ENCODE measurements at places on chromosomes 12 and 14.

GRCh38 chr14:35344107-35344807, 52.1 kb downstream of the PSMA6 start:
- no peaks in the 10 kb centered on the region for H3K27me3 ChIP-seq
- H3K4me3 ChIP-seq, result no peak overlapping the region
- DNase-seq, result no peak
- H3K27ac ChIP-seq, result peak overlapping the region; percentile 38
- H3K36me3 ChIP-seq, result no peaks in the 10 kb centered on the region

DNA sequence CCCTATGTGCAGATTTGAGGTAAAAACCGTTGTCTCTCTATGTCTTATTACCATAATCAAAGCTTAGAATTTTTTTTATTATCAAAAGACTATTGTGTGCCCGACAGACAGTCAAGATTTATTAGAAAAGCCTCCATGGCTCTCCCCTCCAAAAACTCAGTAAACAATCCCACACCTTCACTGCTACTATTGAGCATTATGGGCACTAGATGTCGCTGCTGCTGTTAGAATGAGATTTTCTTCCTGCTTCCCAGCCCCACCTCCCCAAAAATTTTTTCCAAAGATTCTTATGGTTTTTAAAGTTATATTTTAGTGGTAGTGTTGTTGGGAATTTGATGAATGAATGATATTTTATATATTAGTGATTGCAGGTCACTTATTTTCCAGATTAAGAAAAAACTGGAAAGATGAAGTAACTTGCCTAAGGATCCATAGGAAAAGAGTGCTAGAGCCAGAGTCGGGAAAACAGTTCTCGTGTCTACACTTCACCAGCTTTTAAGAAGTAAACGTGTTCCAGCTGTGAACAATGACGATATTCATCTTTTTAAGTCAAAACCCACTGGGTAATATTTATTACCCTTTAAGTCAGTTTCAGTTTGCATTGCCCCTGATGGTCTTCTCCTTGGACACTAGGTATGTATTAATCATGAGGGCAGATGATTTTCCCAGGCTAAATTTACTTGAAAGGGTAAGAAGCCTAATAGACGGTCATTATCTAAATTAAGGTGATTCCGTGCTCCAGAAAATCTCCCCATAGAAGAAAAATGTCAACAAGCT, 12.2 kb upstream of the FOXG1 start:
- no peak overlapping the region for H3K27ac ChIP-seq
- H3K4me3 ChIP-seq, result no peak overlapping the region
- H3K27me3 ChIP-seq, result peaks cover 44% of the 10 kb centered on the region

DNA sequence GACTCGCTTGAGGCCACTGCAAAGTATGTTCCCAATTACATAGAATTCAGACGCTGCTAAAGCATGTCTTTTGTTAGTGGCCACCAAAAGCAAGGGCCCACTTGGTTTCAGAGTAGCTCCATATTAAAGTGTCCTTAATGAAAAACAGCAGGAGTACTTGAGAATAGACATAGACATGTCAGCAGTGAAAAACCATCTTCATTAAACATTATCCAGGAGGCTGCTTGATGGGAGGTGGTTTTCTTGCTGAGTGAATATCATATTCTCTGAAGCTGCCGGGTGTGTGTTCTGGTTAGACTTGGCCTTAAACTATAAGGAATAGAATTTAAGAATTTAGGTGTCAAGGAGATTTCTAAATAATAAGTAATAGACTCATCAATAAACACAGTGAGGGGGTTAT, 79.5 kb upstream of the CCDC198 start:
- H3K27me3 ChIP-seq, result no peaks in the 10 kb centered on the region
- no peak for DNase-seq
- H3K27ac ChIP-seq, result no peak overlapping the region
- H3K36me3 ChIP-seq, result no peaks in the 10 kb centered on the region

DNA sequence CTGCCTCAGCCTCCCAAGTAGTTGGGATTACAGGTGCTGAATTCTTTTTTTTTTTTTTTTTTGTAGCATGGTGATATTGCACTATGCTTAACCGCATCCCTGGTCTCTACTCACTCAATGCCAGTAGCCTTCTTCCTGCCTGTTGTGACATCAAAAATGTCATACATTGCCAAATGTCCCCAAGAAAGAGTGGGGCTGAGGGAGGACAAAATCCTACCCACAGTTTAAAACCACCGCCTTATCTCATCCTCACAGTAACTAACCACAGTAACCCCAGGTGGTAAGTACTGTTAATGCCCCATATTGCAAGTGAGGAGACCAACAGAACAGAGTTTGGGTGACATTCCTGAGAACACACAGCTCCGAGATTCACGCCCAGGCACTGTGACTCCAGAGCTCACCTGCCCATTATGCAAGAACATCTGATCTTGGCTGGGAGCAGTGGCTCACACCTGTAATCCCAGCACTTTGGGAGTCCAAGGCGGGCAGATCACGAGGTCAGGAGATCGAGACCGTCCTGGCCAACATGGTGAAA, 19.6 kb downstream of the MORN3 start:
- no peaks in the 10 kb centered on the region for H3K36me3 ChIP-seq
- no peaks in the 10 kb centered on the region for H3K27me3 ChIP-seq
- H3K4me3 ChIP-seq, result no peak overlapping the region
- H3K27ac ChIP-seq, result no peak overlapping the region
- no peak for DNase-seq

- H3K27ac ChIP-seq, result no peak overlapping the region
- H3K36me3 ChIP-seq, result no peaks in the 10 kb centered on the region
- no peaks in the 10 kb centered on the region for H3K4me1 ChIP-seq
- no peaks in the 10 kb centered on the region for H3K27me3 ChIP-seq
- DNase-seq, result no peak
Observed at GRCh38 chr12:107134558-107134957, 41.2 kb upstream of the CRY1 start.

DNA sequence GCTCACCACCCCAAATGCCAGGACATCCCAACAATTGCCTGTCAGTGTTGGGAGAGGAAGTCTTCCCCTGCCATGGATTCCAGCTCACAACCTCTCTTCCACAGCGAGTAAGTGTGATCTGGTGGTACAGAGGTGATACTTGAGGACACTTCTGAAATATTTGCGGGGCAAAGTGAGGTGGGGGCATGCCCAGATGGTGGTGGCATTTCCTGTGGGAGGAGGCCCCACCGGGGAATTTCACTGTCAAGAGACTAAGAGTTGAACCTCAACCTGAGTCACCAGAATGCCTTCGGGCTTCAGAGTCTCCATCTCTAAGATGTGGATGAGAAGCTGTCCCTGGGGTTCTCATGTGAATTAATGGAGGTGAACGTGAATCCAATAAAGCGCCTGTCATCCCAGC, 122.3 kb upstream of the RFLNA start:
- no peak overlapping the region for H3K4me3 ChIP-seq
- no peaks in the 10 kb centered on the region for H3K36me3 ChIP-seq
- H3K4me1 ChIP-seq, result no peaks in the 10 kb centered on the region
- DNase-seq, result no peak
- H3K27me3 ChIP-seq, result no peaks in the 10 kb centered on the region

GRCh38 chr14:35122696-35123387, 490 bp downstream of the PRORP start:
- no peak for DNase-seq
- peak overlapping the region; percentile 82 for H3K4me3 ChIP-seq
- peak overlapping the region; percentile 96 for H3K27ac ChIP-seq
- peaks cover 13% of the 10 kb centered on the region for H3K36me3 ChIP-seq
- H3K27me3 ChIP-seq, result no peaks in the 10 kb centered on the region
- H3K4me1 ChIP-seq, result peaks cover 9% of the 10 kb centered on the region

DNA sequence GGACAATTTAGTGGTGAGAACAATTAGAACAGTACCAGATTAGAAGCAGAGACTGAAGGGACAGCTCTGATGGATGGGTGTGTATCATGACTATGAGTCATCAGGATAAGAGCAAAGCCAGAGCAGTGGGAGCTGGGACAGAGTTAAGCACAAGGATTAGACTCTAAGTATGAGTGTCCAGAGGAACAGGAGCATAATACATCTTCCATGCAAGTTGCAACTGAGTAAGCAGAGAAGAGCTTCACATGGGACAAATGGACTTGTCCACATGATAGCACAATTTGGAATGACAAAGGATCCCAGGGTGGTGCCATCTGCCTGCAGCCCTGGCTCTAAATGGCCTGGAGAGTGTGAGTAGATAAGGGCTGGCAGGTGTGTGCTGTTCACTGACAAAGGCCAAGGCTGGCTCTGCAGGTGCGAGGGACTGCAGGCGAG, 226.4 kb upstream of the CAND1 start:
- no peaks in the 10 kb centered on the region for H3K4me1 ChIP-seq
- no peak overlapping the region for H3K27ac ChIP-seq
- no peak overlapping the region for H3K4me3 ChIP-seq
- no peak for DNase-seq
- H3K36me3 ChIP-seq, result no peaks in the 10 kb centered on the region

- no peak overlapping the region for H3K4me3 ChIP-seq
- H3K27me3 ChIP-seq, result no peaks in the 10 kb centered on the region
- H3K4me1 ChIP-seq, result no peaks in the 10 kb centered on the region
Observed at GRCh38 chr12:7512553-7512952, 9.0 kb upstream of the CD163 start.

DNA sequence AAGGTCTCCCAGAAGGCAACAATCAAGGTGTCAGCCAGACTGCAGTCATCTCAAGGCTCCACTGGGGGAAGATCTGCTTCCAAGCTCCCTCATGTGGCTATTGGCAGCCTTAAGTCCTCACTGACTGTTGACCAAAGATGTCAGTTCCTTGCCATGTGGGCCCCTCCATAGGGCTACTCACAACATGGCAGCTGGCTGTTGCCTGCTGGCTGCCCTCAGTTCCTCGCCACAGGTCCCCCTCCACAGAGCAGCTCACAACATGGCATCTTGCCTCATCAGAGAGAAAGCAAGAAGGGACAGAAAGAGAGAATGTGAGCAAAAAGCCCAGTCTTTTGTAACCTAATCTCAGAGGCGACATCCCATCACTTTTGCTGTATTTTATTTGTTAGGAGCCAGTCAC, 34.4 kb upstream of the EGLN3 start:
- H3K27ac ChIP-seq, result no peak overlapping the region
- H3K4me1 ChIP-seq, result no peaks in the 10 kb centered on the region
- DNase-seq, result no peak
- H3K4me3 ChIP-seq, result no peak overlapping the region

DNA sequence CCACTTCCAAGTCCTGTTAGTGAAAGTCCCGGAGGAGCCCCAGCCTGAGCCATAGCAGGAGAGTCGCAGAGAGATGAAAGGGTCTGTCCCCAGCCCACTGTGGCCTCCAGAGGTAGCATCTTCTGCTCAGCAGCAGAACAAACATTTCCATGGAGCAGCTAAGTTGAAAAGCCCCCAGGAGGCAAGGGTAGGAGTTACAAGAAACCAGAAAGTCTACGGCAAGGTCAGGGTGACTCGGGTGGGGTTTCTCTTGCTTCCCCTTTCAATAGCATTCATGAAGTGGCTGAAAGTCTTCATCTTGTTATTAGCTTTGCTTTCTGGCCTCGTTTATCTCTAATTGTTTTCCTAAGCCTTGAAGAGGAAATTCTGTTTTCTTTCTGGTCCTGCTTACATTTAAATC, 151.2 kb upstream of the DIO3 start:
- no peak overlapping the region for H3K4me3 ChIP-seq
- H3K27me3 ChIP-seq, result no peaks in the 10 kb centered on the region
- H3K4me1 ChIP-seq, result peaks cover 13% of the 10 kb centered on the region
- no peak for DNase-seq
- no peaks in the 10 kb centered on the region for H3K36me3 ChIP-seq

- no peak overlapping the region for H3K4me3 ChIP-seq
- DNase-seq, result no peak
- peaks cover 70% of the 10 kb centered on the region for H3K4me1 ChIP-seq
- no peaks in the 10 kb centered on the region for H3K27me3 ChIP-seq
- peak overlapping the region; percentile 15 for H3K27ac ChIP-seq
Observed at GRCh38 chr12:124539084-124540041, 28.0 kb downstream of the NCOR2 start.

GRCh38 chr14:20412411-20412810, 890 bp downstream of the TEP1 start:
- H3K27me3 ChIP-seq, result no peaks in the 10 kb centered on the region
- H3K4me1 ChIP-seq, result peaks cover 10% of the 10 kb centered on the region
- H3K36me3 ChIP-seq, result peaks cover 13% of the 10 kb centered on the region
- H3K27ac ChIP-seq, result peak overlapping the region; percentile 99
- no peak for DNase-seq

GRCh38 chr12:15118955-15119354, 102.3 kb downstream of the RERG start:
- no peak overlapping the region for H3K4me3 ChIP-seq
- no peaks in the 10 kb centered on the region for H3K27me3 ChIP-seq
- DNase-seq, result no peak
- H3K27ac ChIP-seq, result no peak overlapping the region
- H3K36me3 ChIP-seq, result no peaks in the 10 kb centered on the region

DNA sequence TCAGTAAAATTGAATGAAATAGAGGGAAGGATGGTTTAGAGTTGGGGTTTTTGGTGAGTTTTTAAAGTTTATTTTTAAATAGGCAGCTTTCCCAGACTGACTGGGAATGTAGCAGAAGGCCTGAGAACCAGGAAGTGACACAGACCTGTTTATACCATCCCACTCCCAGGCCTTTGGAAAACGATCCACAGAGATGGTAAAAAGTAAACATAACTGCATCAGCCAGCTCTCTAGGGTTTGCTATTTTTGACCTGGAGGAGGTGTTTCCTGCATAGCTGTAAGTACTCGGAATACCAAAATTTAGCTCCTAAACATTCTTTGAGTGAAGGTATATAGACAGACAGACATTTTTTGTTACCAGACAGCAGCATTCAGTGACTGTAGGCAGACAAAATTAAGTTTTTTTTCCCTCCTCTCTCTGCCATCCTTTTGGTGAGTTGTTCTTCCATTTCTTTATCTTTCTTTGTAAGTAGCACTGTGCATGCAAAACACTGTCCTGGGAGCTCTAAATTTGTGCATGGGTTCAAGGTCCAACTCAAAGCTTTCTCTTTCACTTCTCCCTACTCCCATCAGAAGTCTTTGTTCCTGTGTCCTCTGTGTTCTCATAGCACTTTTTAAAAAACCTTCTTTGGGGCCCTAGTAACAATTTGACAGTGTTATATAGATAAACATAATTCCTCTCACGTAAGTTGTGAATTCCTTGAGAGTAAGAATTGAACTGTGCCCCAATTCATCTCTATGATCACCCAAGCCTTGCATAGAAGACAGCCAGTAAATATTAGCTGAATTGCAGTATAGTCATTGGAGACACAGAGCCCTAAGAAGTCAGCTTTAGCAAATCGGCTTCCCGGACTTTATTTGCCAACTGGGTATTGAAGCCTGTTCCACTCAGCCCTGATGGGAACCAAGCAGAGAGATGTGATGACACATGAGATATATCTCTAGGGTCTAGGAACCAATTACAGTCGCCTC, 37.4 kb downstream of the SUSD6 start:
- no peaks in the 10 kb centered on the region for H3K36me3 ChIP-seq
- peaks cover 76% of the 10 kb centered on the region for H3K4me1 ChIP-seq
- H3K4me3 ChIP-seq, result no peak overlapping the region
- no peaks in the 10 kb centered on the region for H3K27me3 ChIP-seq

DNA sequence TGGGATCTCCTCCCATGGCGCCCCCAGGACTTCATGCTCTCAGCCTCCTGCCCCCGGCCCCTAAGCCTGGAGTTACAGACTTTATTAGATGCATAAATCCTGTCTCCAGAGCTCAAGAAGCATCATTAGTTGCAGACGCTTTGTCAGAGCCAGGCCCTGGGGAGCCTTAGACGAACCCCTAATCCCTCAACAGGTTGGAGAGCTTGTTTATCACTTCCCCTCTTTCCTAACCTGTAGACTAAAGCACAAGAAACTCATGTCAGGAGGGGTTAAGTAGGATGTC, 260 bp upstream of the NPFF start:
- H3K27me3 ChIP-seq, result no peaks in the 10 kb centered on the region
- H3K4me3 ChIP-seq, result no peak overlapping the region
- H3K36me3 ChIP-seq, result peaks cover 81% of the 10 kb centered on the region
- H3K4me1 ChIP-seq, result peaks cover 3% of the 10 kb centered on the region

Measured in esophagus squamous epithelium (tissue), 5 donors.